A549 treated with CpdA at 1 μM for 4 hours (cell line): ENCODE measurements at places on chromosomes 12 and 14. TPM values are rescaled to one million over a fixed set of nuclear protein-coding genes. Genes with fewer than 3 reads are reported as not detected.

SLC6A15 gene
- 2.4 to 3.9 TPM (median 3.1 TPM) in 5 replicates for total RNA-seq

CMTM5 gene
- not detected in 5 replicates for total RNA-seq

CACNA2D4 gene
- total RNA-seq = not detected in 5 replicates

CCDC196 gene
- not detected in 5 replicates for total RNA-seq

SMCO2 gene
- total RNA-seq = 0.13 to 0.50 TPM (median 0.24 TPM) in 5 replicates

LRFN5 gene
- not detected in 5 replicates for total RNA-seq

IAPP gene
- not detected in 5 replicates for total RNA-seq

TGM1 gene
- 0.48 to 1.2 TPM (median 1.2 TPM) in 5 replicates for total RNA-seq
